Mucosa of gallbladder (tissue), 1 donor: ENCODE measurements at places on chromosomes 5 and 9.
A peak's percentile ranks its signal among the peaks of the same experiment; 100 is the strongest.

DNA sequence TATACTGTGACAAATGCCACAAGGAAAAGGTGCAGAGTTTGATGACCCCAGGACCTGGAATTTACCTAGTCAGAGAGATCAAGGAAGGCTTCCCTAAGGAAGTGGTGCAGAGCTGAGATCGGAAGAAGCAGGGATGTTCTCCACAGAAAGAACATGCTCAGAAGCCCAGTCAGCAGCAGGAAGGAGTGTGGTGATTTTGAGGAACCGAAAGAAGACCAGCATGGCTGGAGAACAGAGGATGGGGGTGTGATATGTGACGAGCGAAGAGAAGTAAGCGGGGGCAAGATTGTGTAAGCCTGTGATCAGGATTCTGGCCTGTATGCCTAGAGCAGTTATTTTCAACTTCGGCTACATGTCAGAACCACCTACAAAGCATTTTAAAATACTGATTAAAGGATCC, 18.7 kb upstream of the PIK3R1 start:
- DNase-seq: peak; percentile 32

GRCh38 chr5:83375049-83375745, 96.3 kb upstream of the VCAN start:
- DNase-seq: no peak

- no peak for DNase-seq
Measured at GRCh38 chr9:99189887-99190596, 31.7 kb downstream of the ALG2 start.

GRCh38 chr9:134024828-134025605, at the start of gene BRD3OS:
TSS of gene BRD3OS (plus strand) at chr9:134025481. CDS start at chr9:134026748, 1,267 bp downstream.
- DNase-seq: peak; percentile 97

DNA sequence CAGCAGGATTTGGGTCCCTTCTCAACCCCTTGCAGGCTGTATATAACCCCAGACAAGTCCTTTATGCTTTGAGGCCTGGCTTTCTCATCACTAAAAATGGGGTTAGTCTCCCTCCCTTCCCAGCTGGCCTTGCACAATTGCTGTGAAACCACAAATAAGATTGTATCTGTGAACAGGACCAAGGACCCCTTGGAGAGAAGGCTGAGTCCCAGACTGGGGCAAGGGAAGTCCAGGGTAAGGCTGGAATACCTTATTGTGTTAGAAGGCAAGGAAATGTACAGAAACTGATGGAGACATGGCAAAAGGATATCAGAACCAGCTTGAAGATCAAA, 11.4 kb downstream of the MACROH2A1 start:
- no peak for DNase-seq
